ENCODE measurements at places on chromosomes 6 and 20.

GRCh38 chr6:20242397-20242796 lies 30.1 kb upstream of the MBOAT1 start:
- DNase-seq = no peak

DNA sequence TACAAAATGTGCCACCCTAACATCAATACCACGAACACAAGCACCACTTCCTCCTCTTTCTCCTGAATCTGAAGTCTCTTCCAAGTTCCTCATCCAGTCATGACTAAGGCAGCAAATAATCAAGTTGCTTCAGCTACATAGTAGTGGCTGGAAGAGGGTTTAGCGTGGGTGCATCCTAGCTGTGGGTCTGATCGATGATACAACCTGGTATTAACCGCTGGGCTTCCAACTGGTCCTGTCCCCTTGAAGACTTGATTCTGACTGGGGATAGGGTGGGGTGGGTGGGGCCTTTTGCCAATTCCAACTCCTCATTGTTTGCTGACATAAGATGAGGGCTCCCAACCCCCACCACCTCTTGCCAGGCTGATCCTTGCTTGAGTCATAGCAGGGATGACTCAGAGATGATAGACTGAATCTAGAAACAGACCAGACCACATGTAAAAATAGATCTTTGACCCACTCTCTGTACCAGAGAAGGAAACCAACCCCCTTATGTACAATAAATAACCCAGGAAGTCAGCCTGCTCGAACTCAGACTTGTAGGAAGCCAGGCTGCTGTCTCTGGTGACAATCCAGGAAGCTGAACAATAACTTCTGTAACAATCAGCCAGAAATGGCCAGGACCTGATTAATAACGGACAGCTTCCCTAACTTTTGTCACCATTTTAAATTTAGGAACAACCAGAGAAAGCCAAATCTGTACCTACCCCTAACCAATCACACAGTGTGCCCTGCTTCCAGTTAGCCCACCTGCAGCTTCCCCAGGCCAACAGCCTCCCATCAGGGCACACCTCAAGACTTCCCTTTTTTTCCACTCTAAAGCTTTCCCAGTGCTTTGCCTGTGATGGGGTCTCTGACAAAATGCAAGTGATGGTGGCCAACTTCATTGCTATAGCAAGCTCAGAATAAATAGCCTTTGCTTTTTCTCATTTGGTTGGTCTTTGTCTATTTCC lies 68.9 kb upstream of the FAM184A start:
- no peak for DNase-seq

GRCh38 chr20:61575151-61575937 lies 323.3 kb downstream of the CDH4 start:
- DNase-seq = no peak

- DNase-seq = no peak
These were observed 213.3 kb downstream of the AKAP7 start for GRCh38 chr6:131348572-131348971.

- peak; percentile 4 for DNase-seq
These were observed 1.0 kb downstream of the MRPS26 start for GRCh38 chr20:3046677-3047462.

- no peak for DNase-seq
These were observed 383.8 kb downstream of the TFAP2A start for GRCh38 chr6:10030942-10031537.

GRCh38 chr6:142773859-142774648 lies 170.9 kb downstream of the HIVEP2 start:
- no peak for DNase-seq

DNA sequence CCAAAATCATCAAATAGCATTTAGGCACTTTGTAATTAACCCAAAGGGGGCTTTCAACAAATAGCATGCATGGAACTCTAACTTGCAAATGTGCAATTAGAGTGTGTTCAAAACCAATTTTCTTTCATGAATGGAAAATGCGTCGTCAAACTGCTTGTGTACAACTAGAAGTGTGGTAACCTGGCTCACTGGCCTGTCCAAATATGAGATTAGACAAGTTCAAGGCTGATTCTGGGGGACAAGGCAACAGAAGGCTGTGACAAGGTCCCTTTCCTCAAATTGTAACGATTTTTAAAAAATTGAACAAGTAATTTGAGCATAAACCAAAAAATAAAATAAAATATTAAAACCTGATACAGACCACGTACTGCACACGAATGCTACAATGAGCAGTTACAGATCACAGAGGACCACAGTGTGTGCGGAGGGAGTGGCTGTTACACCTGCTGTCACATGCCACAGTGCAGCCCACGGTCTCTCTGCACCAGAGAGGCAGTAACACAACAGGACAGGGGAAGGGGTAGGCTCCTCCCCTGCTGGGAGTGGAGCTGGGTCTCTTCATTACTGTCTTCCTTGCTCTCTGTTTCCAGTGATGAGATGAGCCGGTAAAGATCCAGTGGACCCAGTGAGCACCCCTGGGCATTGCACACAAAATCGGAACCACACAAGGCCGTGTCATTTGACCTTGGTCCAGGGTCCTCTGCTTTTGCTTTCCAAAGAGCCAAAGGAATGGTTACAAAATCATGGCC lies 252.2 kb upstream of the PDE10A start:
- DNase-seq = no peak

- no peak for DNase-seq
These were observed 26.2 kb upstream of the TSHZ2 start for GRCh38 chr20:52945862-52946522.

GRCh38 chr20:45021631-45022030 lies 55.3 kb downstream of the STK4 start:
- no peak for DNase-seq

DNA sequence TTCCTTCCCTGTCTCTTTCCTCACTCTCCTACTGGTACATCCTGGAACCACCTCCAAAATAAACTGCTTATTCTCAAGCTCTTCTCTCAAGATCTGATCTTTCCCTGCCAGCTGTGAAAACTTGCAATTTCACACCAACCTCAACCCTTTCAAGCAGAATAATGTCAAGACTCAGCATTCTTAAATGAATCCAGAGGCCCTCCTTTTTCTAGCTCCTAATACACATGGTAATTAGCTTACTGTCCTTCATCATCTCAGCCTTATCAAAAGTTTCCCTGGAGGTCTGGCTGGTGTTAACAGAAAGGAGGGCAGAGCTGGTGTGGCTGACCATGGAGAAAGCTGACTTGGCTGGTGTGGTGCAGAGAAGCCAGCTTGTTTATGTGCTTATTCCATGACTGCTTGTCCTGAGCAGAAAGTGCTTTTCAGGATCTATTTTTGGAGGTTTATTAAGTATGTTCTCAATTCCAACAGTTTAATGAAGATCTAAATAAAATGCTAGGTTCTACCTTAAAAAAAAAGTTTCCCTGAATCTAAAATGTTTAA lies 50.5 kb downstream of the CFAP61 start:
- no peak for DNase-seq

DNA sequence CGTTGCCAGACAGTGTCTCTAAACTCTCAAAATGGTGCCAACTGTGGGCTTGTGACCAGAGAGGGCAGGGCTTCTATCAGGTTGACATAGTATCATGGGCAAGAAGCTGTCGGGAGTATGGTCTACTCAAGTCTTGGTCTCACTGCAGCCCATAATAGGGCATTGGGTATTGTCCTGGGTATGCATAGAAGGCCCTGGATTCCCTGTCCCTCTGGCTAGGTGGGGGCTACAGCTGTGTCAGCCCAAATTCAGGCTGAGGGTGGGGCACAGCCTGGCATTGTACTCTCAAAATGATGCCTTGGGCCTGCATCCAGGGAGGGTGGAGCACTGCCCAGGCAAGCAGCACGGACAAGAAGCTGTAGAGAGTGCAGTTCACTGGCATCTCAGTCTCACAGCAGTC lies 408.8 kb upstream of the MAN1A1 start:
- DNase-seq = no peak

DNA sequence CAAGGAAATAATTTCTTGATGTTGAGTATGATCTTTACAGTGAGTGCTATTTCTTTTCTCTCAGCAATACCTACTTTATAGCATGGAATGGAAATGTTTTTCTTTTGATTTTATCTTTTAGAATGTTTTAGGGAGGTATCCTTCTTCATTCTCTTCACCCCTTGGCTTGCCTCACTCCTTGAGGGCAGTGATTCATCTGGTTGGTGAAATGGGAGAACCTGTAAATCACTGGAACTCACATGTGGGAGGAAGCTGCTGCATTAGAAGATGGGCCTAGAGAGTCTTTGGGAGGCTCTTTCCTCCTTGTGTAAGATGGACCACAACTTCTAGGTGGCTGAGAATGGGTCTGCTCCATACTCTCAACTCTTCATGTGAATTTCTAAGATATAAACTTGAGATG lies 244.8 kb upstream of the SYNCRIP start:
- no peak for DNase-seq

DNA sequence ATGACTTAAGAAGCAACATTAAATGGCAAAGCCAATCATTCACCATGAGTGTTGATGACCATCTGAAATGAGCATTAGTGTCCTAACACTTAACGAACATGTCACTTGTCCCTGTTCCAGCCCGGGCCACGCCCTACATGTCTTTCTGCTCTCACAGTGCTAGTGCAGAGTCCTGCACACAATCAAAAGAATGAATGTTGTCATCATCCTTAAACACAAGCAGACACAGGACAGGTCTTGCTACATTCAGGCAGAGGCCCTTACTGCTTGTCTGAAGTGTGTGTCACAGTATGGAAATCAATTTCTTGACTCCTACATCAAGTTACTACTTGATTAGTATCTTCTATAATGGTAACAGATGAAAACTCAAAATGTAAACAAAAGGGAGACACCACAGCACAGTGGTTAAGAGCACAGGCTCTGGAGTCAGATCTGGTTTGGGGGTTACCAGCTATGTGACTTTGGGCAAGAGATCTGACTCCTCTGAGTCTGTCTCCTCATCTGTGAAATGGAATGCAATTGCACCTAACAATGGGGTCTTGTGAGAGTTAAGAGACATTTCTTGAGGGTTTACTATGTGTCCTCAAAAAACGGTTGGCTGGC lies 17.4 kb downstream of the UBE2V1 start:
- no peak for DNase-seq

- no peak for DNase-seq
These were observed 133.7 kb downstream of the EDN1 start for GRCh38 chr6:12423832-12424231.

DNA sequence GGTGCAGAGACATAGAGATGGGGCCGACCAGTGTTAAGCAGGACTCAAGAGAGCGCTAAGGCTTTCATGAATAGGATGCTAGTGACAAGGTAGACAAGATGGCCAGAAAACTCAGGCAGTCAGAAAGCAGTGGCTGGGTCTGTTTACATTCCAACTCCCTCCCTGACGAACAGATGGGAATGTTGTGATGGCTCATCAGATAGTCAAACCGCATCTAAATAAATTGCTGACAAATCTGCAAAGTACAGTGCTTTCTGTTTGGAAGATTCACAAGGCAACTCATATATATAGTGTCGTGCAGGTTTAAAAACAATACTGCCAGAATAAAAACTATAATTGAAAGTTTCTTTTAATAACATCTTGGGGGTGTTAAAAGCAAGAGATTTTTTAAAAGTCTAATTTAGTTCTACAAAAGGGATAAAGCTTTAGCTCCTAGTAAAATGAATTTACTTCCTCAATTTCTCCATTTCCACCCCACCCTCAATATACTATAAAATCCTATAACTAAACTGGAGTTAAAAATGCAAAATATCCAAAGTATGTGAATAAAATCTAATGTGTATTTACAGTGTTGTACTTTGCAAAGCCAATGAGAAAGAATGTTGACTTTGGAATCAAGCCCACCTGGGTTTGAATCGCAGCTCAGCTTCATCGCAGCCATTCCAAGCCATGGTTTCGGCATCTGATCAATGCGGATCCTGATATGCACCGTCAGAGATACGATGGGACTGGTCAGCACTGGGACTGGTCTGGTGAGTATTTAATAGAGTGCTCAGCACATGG lies 247.3 kb upstream of the PDE10A start:
- DNase-seq = no peak

- no peak for DNase-seq
These were observed 7.2 kb downstream of the FOXC1 start for GRCh38 chr6:1616701-1617463.

All from activated effector memory CD4-positive, alpha-beta T cell treated with Interleukin-2 at 50 U/mL for 16 hours (primary cell).